Urinary bladder (tissue), 4 donors: ENCODE measurements at places on chromosomes 16 and 17.

DNA sequence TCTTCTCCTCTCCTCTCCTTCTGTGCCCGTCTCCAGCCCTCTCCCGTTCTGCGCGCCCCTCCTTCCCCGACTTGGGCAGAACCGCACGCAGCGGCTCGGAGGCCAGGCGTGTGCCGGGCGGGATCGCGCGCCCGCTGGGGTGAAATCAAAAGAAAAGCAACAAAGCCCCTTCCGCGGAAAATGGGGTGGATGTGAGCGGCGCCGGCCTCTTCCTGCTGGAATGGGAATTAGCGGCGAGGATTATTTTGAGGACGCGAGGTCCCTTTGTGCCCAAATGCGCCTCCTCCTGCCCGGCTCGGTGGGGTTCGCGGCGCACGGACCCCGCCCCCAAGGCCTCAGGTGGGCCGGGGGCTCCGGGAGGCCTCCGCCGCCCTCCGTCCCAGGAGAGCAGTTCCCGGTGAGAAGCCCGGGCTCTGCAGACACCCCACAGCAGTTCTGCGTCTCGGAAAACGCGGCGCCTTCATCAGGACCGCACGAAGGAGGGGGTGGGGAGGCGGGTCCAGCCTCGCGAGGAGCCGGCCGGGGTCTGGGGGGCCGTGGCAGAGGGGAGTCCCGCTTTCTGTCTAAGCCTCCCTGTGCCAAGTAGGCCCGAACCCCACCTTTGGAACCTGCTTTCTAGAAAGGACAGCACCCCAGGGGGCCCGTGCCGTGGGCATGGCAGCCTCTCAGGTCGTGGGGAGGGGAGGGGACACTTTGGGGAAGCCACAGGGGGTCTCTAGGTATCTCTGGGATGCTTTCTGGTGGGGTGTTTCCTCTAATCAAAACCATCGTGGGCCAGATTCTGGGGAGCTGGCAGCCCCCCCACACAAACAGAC, 91.0 kb upstream of the CBX4 start:
- DNase-seq: no peak

GRCh38 chr16:82456683-82457082, 170.1 kb upstream of the CDH13 start:
- no peak for DNase-seq

- no peak for DNase-seq
These were observed 43.6 kb downstream of the SMG6 start for GRCh38 chr17:2259769-2260536.

DNA sequence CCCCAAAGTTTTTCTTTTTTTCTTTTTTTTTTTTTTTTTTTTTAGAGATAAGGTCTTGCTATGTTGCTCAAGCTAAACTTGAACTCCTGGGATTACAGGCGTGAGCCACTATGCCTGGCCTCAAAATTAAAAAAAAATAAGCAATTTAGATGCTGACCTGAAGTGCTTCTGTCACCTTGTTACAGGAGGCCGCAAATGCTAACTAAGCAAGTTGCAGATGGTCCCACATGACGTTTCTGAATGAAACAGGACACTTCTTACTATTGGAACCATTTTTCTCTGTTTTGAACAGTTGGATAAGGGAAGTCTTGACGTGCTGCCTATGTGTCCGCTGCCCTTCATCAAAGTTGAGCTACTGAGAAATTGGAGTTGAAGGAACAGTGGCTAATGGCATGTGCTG, 8.8 kb downstream of the ANKRD40CL start:
- DNase-seq: no peak

- no peak for DNase-seq
These were observed 6.8 kb downstream of the PCTP start for GRCh38 chr17:55757659-55758058.

GRCh38 chr17:40961591-40961990, 5.2 kb downstream of the KRT39 start:
- no peak for DNase-seq

DNA sequence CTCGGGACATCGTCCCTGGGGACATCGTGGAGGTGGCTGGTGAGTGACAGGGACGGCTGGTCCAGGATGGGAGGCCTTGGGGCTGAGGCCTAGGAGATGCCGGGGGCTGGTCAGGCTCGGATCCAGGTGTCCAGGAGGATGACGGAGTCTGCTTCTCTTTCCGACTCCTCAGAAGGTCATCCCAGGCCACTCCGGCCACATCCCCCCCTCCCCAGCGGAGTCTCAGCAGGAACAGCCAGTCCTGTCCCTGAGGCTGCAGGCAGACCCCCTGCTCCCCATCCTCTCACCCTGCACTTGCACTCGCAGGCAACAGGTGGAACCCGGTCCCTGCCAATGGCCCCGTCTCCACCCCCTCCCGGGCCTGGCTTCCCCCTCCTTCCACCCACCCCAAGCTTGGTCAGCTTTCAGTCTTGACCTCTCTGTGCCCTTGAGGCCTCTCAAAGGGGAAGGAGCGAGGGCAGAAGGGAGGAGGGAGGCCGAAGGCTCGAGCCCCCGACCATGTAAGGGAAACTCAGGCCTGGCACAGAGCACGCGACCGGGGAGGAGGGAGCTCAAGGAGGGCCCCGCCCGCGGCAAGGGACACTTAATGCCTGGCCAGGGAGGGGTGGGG, 4.4 kb downstream of the ATP2A1 start:
- DNase-seq: no peak

- no peak for DNase-seq
These were observed 20.6 kb downstream of the CSNK2A2 start for GRCh38 chr16:58177353-58177710.

DNA sequence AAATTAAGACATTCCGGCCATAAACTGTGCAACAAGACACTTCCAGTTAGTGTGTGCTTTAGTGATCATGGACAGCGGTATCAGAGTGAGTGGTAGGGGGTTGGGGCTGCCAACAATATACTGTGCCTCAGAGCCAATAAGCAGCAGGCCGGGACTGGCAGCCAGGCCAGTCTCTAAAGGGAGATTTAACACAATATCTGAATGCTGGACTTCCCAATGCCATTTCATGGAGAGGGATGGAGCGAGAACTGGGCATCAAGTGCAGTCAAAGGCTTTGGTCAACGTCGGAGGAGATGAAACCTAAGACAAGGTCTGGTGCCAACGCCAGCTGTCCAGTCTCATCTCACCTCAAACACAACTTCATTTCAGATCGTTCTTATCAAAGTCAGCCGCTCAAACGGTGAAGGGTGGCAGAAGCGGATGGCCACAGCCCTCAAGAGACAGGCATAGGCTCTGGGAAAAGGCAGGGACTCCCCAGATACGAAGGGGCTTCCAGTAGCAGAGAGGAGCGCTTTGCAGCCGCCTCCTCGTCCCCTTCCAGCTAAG, 935 bp downstream of the USP32 start:
- no peak for DNase-seq

GRCh38 chr17:43740541-43740940, 18.1 kb downstream of the SOST start:
- DNase-seq: no peak

DNA sequence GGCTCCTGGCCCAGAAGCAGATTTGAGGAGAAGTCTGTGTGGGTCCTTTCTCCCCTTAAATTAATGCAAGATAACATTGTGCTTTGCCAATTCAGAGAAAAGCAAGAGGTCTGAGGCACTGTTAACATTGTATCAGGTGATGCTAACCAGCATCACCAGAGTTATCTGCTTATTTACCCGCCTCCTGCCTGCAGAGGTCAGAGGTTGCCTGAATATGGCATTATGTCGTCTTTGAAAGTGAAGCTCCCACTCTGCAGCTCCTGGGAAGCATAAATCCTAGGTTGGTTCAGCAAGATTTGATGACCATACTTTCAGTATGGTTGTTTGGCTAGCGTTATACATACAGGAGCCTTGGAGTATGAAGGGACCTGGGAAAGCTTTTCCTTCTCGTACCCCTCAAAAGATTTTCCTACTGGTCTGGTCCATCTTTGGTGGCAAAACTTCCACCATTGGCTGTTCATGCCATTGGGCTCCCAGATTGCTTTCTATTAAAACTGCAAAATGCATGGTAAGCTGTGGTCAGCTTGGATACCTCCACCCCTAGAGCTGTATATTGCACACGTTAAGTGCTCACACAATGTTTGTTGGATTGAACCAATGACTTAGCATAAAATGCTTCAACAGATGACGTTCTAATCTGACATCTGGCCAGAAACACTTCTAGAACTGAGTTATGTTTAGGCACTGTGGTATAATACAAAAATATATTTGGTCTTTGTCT, 24.1 kb downstream of the CHD9 start:
- DNase-seq: no peak

DNA sequence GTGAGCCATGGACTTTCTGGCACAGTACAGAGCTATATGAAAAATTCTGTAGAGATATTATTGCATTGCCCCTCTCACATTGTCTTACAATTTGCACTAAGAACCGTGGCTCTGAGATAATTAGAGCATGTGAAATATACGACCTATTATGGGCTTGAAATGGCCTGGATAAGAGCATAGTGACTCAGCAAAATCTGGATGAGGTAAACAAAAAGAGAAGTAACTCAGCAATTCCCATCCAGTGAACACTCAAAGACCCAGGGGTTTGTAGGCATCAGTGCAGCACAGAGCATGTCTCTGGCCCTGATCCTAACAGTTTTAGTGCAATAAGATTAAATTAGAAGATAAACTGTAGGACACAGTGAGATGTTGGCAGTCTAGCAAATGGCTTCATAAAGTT, 317.2 kb upstream of the MYOCD start:
- no peak for DNase-seq

DNA sequence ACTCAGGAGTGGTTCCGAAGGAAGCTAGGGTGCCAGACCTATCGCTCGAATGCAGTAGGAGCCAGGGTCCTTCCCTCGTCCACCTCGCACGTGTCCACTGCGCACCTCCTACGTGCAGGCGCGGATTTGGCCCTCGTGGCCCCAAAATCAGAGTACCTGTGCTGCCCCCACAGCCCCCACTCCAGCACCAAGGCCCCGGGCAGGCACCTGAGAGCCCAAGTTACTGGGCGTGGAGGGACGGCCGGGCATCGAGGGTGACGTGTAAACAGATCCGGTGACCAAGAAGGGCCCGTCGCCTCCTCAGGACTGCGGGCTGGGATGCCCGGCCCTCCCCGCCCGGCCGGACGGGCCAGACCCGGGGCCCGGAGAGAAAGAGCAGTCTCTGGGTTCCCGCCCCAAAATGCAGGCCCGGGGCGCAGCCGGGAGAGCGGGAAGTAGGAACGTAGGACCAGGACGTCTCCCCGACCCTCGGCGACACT, 492 bp downstream of the SLC25A39 start:
- DNase-seq: no peak

DNA sequence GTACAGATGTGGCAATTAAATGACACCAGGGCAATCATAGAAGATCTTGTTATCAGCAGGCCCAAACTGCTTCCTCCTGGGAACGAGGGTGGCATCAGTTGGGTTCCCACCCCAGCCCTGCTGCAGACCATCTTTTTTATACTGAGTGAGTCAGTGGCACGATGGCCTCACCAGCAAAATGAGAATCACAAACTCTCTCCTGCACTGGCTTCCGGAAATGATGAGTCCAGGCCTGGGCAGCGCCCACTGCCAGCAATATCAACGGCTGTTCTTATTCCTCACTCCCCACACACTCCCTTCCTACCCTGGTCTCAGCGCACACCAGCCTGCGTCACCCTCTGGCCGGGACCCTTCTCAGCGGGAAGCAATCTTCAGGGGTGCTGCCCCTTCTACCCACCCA, 340.3 kb downstream of the FOXL1 start:
- no peak for DNase-seq

GRCh38 chr16:48054881-48055601, 100.8 kb downstream of the ABCC12 start:
- DNase-seq: no peak

DNA sequence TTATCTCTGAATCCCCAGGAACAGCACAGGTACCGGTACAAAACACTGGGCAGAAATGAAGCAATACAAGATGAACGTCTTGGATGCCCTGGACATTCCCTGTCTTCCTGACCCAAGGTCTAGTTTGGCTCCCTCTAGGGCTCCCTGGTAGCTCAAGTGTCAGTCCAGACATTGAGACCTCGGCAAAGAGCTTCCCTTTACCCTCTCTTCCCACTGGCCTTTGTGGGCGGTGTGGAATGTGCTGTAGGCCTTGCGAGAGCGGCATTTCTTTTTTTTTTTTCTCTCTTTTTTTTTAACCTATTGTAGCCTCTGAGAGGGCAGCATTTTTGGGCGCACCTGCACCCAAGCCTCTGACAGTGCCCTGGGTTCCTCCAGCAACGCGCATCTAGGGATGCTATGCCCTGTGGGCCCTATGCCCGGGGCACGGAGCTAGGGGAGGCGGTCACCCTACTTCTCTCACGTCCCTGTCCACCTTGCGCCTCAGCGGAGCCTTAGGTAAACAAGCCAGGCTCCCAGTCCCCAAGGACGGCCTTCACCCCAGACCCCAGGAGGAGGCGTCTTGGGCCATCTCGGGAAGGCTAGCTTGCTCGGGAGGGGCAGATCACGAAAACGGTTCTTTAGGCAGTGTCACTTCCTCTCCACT, 1.2 kb upstream of the NFATC3 start:
- DNase-seq: no peak
